ENCODE measurements at places on chromosomes 2 and 18. TPM values are rescaled to one million over a fixed set of nuclear protein-coding genes. Genes with fewer than 3 reads are reported as not detected.

GALM gene
- total RNA-seq, result 15.5 TPM

INPP5D gene
- total RNA-seq, result 0.18 TPM

LYPD6B gene
- not detected for total RNA-seq

VWA3B gene
- not detected for total RNA-seq

All from cardiac atrium fibroblast (primary cell).